ENCODE measurements at places on chromosomes 12 and 14.

DNA sequence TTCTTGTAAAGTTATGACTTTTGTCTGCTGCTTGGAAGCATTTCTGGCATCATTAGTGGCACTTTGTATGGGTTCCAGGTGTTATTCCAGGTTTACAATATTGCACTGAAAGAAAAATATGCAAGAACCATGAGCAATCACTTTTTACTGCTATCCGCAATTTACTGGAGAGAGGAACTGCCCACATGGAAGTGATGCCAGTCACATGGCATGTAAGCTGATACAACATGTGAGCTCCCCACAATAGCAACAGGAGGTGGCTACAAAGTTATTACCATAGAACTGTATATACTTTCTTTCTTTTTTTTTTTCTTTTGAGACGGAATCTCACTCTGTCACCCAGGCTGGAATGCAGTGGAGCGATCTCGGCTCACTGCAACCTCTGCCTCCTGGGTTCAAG lies 1012.1 kb downstream of the BCL11B start:
- DNase-seq: no peak

DNA sequence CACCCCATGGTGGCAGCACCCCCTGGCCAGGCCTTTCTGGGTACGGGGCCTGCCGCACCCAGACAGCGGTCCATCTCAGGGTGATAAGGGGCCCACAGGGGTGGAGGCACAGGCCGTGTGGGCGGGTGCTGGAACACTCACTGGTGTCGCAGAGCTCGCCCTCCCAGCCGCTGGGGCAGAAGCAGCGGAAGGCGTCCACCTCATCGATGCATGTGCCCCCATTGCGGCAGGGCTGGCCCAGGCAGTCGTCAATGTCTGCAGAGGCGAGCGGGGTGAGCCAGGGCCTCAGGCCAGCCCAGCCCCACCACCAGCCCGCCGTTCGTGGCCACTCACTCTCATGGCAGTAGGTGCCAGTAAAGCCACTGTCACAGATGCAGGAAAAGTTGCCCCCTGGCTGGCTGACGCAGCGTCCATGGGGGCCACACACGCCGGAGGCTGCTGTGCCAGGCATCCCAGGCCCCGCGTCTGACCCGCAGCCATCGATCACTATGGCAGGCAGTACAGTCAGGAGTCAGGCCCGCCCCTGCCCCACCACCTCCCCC lies 19.9 kb downstream of the JAG2 start:
- DNase-seq: no peak

- no peak for DNase-seq
Observed at GRCh38 chr12:130762319-130762675, 46.2 kb upstream of the RIMBP2 start.

DNA sequence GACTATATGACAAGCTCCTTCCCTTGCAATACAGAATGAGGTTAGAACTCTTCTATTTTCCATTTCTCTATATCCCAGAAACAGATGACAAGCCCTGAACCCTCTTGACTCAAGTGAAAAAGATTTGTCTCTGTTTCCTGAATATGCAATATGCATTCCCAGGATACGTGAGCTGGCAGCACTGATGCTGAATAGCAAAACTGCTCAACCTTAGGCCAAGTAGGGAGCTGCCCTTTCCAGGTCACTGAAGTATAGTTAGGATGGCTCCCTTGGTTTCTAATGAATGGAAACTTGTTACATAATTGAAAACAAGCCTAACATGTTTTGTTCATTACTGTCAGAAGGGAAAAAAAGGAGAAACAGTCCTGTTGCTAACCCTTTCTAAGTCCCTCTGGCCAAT lies 47.9 kb upstream of the PLEKHG7 start:
- no peak for DNase-seq

GRCh38 chr14:41868396-41868795 lies 261.7 kb downstream of the LRFN5 start:
- no peak for DNase-seq

Measured in T-helper 9 cell (primary cell).